Testis (tissue), 5 donors: ENCODE measurements at places on chromosomes 2 and 18. TPM values are rescaled to one million over a fixed set of nuclear protein-coding genes. Genes with fewer than 3 reads are reported as not detected.

NR4A2 gene
- total RNA-seq: 3.9 TPM

COL5A2 gene
- 12.9 TPM for total RNA-seq

CNGA3 gene
- 0.63 TPM for total RNA-seq

SGPP2 gene
- 3.0 TPM for total RNA-seq

SCG2 gene
- 0.43 TPM for total RNA-seq

SKOR2 gene
- 0.43 TPM for total RNA-seq

CYB5A gene
- total RNA-seq: 77.2 TPM
